Temporal lobe (tissue), 4 donors: ENCODE measurements at places on chromosomes 7 and 10. TPM values are rescaled to one million over a fixed set of nuclear protein-coding genes. Genes with fewer than 3 reads are reported as not detected.

GJC3 gene
- not detected for total RNA-seq

MMP21 gene
- 0.25 TPM for total RNA-seq

SPDYE11 gene
- under 0.01 TPM for total RNA-seq

SLC12A9 gene
- total RNA-seq: 17.0 TPM

ASB10 gene
- not detected for total RNA-seq
